ENCODE measurements at places on chromosomes 2 and 18. TPM values are rescaled to one million over a fixed set of nuclear protein-coding genes. Genes with fewer than 3 reads are reported as not detected.
A peak's percentile ranks its signal among the peaks of the same experiment; 100 is the strongest.

DNA sequence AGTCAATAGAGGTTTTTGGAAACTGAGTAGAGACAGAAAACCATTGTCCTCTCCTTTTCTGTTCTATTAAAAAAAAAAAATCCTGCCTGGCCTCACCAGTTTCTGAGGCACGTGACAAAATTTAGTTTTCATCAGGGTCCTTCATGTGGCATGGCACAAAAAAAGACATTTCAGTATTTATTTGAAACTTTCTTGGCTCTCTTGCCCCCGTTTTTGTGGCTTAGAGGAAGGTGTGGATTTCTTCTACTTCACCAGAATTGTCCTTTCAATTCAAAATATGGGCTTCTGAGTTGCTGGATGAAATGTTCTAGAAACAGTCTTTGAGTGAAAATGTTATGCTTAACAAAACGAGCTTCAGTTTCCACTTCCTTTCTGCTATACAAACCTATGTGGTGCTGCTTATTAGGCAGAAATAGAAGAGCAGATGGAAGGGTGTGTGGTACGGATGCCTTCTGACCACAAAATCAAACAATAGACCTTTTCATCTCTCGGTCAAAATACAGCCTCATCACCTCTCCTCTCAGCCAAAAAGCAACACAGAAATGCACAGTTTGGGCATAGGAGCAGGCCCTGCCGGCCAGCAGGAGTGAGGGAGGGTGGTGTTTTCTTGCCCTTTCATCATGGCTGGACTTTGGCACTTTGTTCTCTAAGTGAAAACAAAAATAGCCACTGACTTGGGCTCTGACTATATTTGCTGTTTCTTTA lies 89.2 kb downstream of the SH3RF3 start:
- DNase-seq = no peak

The RMC1 gene
- 28.3 TPM for total RNA-seq

DNA sequence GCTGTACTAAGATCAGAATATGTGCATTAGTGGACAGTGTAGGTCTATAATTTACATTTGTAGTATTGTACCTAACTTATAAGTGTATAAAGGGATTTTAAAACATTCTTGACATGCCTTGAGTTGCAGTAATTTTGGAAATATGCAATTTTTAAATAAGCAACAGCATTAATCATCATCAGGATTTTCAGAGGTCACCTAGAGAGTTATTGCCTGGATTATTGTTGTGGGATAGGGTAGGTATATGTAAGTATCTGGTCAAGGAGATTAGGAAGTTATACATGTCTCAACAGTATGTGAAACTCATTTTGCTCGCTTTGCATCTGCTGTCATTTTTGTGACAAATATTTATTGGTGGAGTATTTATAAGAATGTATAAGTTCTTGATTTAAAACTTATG lies 184.2 kb downstream of the WDR7 start:
- DNase-seq = no peak

DNA sequence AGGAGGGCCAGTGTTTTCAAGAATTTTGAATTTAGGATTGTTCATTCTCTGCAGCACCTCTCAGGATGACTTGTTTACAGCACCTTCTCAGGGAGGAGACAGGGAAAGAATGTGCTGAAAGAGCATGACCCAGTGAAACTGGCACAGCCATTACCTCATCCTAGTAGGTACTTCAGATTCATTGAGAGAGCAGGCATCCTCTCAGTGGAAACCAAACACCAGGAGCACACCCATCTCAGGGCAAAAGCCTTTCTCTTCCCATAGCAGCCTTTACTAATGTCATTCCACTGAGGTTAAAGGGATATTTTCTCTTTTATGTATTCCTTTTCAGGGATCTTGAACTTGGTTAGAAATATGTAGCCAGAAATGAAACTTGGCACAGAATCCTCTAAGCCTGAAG lies 2.6 kb downstream of the MAP2 start:
- DNase-seq = peak; percentile 77

The SCYGR4 gene
- 0.14 TPM for total RNA-seq

The CNRIP1 gene
- total RNA-seq = 7.3 TPM

DNA sequence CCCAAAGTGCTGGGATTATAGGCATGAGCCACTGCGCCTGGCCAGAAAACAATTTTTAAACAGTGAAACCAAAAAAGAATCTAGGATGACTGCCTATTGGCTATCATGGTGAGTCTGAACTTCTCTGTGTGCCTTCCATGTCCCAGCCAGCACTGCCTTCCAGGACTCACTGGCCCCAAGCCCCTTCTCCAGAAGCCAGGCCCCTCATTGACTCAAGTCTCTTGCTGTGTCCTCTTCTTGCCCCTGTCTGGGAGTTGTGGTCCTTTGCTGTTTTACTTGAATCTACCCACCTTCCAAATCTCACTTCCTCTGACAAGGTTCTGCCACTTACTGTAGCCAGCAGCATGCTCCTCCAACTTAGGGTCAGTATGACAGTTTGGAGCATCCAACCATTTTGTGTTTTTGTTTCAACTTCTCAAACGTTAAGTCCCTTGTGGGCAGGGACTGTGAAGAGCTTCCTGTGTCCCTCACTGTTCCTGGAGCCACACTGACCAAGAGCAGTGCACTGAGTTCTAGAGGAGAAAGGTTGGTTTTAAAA lies 41.7 kb downstream of the ST3GAL5 start:
- no peak for DNase-seq

- peak; percentile 46 for DNase-seq
Observed at GRCh38 chr2:197152451-197153228, 157.9 kb downstream of the ANKRD44 start.

DNA sequence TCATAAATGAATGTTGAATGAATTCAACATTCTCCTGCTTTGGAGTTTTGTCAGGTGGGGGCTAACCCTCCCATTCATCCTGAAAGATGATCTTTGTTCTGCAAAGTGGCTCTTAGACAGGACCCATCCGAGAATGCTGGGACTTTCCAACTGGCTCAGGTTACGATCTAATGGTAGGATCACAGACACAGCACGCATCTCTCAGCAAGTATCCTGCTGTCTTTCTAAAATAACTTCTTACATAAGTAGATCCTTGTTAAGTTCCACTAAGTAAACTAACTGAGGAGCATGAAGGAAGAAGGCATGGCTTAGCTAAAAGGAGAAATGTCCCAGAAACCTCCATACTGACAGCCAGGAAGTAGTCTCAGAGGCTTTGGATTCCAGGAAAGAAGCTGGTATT lies 23.7 kb downstream of the CYP27A1 start:
- DNase-seq = no peak

DNA sequence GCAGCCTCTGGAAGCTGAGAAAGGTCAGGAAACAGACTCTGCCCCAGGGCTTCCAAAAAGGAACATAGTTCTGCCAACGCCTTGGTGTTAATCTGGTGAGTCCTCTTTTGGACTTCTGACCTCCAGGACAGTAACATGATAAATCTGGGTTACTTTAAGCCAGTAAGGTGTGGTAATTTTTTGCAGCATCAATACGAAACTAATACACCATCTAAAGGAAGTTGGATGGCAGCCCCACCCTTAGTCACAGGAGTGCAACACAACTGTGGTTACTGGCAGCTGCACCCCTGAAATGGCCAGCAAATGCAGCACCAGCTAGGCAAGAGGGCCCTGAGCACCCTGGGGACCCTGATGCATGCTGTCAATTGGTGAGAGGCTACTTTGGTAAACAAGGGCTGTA lies 25.8 kb downstream of the CREG2 start:
- DNase-seq = no peak

The SERPINB12 gene
- not detected for total RNA-seq

The ZNF519 gene
- total RNA-seq = 5.5 TPM

DNA sequence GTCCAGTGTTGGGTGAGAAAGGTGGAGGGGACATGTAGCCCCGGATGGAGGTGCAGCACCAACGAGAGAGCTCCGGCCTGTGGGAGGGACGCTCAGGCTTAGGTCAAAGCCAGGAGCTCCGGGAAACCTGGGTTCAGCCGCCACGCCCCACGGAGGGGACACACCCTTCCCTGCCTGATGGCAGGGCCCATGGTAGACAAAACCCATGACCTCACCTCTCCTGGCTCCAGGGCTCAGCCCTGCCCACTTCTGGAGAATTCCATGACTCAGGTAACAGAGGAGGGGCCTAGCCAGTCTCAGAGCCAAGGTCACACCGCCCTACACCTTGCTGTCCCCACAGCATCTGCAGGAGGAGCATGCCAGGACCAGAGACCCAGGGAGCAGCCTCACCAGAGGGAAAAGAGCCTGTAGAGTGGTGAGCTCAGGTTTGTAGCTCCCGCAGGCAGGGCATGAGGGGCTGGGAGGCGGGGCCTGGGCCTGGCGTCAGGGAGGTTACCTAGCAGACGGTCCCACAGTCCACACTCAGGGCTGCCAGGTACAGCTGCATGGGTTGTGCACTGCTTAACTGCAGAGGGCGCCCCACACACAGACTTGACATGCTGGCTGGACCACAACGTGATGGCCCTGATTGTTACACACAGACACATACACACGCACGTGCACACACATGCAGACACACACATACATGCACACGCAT lies 70.8 kb upstream of the SMAD7 start:
- DNase-seq = no peak

DNA sequence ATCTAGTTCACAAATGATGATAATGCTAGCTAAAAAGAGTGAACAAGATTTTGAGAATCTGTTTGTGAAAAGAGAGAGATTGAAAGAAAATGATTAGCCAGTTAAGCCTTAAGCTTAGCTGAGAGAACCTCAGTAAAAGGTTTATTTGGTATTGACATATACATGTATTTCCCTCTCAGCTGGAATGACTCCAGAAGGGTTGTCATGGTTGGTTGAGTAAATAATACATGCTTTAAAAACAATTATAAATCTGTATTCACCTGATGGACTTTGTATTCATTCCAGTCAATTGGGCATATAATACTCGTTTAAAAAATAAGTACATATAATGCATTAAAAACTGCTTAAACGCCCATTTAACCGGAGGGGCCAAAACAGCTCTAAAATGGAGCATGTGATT lies 181.4 kb downstream of the GRB14 start:
- DNase-seq = no peak

The ABCG5 gene
- not detected for total RNA-seq

DNA sequence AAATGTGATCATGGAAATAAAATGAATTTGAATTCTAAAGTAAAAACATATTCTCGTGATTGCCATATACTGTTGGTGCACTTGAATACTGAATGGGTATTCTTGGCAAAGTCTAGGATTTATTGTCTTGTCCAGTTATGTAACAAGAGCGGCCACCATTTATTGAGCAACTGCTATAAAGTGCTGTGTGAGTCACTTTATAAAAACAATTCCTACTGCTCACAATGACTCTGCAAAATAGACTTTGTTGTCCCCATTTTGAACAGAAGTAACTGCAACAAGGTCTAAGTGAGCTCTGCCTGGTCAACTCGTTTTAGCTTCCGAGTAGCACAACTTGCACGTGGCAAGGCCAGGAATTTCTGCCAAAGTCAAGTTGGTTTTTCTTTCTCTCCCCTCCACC lies 995.6 kb upstream of the FANCL start:
- DNase-seq = peak; percentile 79

The PRKAG3 gene
- not detected for total RNA-seq

The CD207 gene
- not detected for total RNA-seq

GRCh38 chr2:84251651-84252302 lies 207.3 kb downstream of the SUCLG1 start:
- no peak for DNase-seq

GRCh38 chr2:102841107-102841840 lies 79.4 kb downstream of the TMEM182 start:
- DNase-seq = peak; percentile 52

DNA sequence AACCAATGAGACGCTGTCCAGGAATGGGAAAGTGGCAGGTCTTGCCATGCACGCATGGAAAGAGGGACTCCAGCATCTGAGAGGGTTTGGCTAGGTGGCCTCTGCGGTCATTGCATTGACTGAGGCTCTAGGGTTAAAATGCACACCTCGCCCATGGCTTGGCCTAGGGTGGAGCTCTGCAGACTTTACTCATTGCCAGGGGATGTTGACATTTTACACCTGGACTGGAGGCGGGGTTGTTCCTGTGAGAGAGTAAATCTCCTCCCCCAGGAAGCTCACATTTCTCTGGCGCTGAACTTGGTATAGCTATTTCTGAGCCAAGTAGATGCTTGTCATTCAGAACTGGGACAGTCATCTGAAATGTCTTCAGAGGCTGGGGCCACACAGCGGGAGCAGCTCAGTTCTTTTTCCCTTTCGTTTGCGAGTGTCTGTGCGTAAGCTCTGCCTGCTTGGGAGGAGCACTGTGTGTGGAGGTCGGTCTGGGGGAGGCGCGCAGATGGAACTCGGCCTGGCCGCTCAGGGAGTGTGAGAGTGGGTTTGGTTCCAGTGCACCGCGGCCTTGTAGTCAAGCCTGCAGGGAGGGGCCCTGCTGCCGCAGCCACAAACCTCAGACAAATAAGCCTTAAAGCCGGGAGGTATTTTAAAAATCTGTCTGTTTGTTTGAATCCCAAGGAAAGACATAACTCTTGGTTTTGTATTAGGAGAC lies 76.5 kb downstream of the LPIN1 start:
- DNase-seq = no peak

- no peak for DNase-seq
Observed at GRCh38 chr2:198659096-198659870, 798.5 kb downstream of the SATB2 start.

The TGFA gene
- 0.64 TPM for total RNA-seq

The ACMSD gene
- total RNA-seq = not detected

GRCh38 chr18:61080954-61081528 lies 252.2 kb upstream of the CDH20 start:
- no peak for DNase-seq

The NAPG gene
- total RNA-seq = 27.0 TPM

GRCh38 chr2:105454801-105455485 lies 56.1 kb upstream of the FHL2 start:
- DNase-seq = peak; percentile 70

The FSHR gene
- not detected for total RNA-seq

DNA sequence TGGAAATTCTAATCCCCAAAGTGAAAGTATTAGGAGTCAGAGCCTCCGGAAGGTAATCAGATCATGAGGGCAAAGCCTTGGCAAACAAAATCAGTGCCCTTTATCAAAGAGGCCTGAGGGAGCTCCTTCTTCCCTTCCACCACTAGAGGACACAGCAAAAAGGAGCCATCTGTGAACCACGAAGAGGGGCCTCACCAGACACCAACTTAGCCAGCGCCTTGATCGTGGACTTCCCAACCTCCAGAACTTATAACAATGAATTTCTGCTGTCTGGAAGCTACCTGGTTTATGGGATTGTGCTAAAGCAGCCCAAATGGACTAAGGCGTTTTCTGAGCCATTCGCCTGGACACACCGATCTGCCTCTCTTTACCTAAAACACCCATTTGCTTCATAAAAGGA lies 133.1 kb downstream of the EIPR1 start:
- no peak for DNase-seq

All from NCI-H460 (cell line).